ENCODE measurements at places on chromosomes 7 and 10.

- DNase-seq = peak; percentile 83
These were observed 6.5 kb downstream of the NACAD start for GRCh38 chr7:45082031-45082830.

DNA sequence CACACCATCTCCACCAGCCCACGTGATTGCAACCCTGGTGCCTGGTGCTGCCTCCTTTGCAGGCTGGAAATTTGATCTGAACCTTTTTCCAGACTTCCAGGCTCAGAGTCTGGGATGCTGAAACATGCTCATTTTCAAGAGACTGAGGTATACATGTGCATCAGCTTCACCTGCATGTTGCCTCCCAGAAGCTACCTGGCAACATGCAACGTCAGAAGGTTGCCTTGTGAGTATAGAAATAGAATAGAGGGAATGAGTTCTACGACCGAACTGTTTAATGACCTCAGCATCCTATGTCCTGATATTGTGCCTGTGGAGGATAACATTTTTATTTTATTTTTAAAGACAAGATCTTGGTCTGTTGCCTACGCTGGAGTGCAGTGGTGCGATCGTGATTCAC lies 1.9 kb upstream of the ZNF212 start:
- DNase-seq = no peak

DNA sequence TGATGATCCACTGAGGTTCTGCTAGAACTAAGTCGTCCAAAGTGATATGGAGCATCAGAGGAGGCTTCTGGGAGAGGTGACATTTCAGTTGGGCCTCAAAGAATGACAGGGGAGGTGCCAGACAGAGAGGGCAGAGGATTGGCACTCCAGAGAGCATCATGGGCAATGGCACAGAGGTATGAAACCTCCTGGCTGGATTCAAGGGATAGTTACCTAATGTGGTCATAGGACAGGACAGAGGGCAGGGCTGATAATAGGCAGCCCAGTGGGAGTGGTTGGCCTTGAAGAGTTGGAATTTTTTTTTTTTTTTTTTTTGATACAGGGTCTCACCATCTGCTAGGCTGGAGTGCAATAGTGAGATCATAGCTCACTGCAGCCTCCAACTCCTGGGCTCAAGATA lies 7.6 kb downstream of the SRRM3 start:
- no peak for DNase-seq

DNA sequence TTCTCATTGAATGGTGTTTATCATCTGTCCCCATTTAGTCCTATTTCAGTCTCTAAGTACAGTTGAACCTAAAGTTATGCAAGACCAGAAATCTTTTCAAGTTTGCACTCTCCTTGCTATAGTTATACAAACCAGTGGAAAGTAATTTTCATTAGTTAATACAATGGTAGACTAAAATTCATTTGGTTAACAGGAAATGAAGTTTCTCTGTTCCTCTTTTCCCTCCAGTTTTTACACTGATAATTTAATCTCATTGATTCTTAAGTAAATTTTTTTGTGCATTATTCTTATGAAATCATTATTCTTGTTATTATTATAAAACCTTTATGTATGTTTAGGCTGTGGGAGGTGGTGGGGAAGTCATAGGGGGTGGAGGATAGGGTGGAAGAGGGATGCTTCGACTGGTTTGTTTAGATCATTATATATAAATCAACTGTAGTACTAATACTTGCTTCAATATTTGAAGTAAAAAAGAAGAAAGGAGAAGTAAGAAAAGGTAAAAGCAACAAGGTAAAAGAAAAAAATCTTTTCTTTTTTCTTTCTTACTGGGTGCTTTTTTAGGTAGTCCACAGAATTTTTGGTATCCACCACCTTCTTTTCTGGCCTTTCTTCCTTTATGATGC lies 104.1 kb downstream of the GPR85 start:
- no peak for DNase-seq

DNA sequence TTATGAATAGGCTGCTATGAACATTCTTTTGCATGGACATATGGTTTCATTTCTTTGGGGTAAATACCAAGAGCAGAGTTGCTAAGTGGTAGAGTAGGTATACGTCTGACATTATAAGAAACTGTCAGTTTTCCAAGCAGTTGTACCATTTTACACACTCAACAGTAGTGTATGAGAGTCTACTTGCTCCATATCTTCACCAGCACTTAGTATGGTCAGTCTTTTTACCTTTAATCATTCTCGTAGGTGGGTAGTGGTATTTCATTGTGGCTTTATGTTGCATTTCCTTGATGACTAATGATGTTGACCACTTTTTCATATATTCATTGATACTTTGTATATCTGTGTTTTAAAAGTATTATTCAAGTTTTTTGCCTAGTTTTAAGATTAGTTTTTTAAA lies 45.1 kb downstream of the POU6F2 start:
- DNase-seq = no peak

DNA sequence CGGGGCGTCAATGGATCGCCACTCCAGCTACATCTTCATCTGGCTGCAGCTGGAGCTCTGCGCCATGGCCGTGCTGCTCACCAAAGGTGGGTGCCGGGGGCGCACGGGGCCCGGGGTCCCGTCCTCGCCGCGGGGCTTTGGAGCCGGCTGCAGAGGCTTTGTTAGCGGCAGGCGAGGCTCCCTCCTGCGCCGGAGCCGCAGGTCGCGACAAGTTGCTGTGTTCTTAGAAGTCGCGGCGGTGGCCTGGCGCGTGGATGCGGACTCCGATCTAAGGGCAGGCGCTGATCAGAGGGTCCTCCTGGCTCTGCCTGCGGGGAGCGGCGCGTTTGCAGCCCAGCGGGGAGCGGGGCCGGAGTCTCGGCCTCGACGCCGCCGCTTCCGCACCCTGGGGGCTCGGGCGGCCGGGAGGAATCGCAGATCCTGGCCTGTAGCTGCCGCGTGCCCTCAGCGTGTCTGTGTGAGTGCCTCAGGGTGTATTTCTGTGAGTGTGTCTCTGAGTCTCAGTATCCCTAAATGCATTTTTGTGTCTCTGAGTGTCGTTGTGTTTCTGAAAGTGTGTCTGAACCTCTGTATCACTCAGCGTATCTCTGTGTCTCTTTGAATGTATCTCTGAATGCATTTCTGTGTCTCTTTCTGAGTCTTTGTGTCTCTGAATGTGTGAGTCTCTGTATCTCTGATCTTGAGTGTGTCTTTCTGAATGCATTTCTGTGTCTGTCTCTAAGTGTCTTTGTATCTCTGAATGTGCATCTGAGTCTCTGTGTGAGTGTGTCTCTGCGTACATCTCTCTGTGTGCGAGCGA lies 766 bp downstream of the BAMBI start:
- no peak for DNase-seq

GRCh38 chr7:157347217-157347904 lies 10.6 kb downstream of the DNAJB6 start:
- no peak for DNase-seq

DNA sequence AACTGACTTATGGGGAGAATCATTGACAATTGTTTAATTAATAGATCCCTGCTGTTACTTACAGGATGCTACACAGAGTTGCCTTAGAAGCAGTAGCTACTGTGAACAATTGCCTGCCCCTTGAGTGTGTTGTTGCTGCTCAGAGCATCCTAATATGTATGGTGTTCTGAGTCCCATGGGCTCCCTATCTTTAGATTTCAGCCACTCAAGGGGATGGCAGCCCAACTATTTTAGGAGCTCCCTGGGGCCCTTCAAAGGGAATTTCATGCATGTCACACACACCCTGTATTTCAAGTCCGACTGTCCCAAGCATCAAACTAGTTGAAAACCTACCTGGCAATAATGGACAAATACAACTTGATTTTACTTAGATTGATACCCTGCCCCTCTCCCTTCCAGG lies 111.2 kb downstream of the NOC3L start:
- no peak for DNase-seq

GRCh38 chr7:12385364-12385786 lies 18.3 kb downstream of the VWDE start:
- DNase-seq = no peak

DNA sequence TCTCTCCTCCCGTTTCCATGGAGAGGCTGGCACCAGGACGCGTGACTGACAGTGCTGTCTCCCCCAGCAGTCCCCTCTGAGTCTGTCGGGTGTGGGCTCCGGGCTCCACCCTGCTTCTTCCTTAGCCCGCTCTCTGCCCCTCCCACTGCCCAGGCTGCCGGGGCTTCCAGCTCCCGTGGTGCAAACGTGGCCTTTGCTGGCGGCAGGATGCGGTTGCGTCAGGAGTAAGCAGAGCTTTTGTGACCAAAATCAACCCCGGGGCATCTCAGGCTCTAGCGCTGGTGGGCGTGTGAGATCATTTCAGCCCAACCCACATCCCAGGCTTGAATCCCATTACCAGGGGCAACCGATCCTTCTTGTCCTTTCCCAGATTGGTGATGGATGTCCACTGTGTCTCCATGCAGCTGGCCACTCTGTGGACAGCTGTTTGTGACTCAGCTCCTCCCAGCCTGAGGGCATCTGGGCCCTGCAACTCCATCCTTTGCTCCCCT lies 28.2 kb downstream of the PTPRE start:
- no peak for DNase-seq

- no peak for DNase-seq
These were observed 166.2 kb downstream of the CHCHD3 start for GRCh38 chr7:132915647-132916046.

DNA sequence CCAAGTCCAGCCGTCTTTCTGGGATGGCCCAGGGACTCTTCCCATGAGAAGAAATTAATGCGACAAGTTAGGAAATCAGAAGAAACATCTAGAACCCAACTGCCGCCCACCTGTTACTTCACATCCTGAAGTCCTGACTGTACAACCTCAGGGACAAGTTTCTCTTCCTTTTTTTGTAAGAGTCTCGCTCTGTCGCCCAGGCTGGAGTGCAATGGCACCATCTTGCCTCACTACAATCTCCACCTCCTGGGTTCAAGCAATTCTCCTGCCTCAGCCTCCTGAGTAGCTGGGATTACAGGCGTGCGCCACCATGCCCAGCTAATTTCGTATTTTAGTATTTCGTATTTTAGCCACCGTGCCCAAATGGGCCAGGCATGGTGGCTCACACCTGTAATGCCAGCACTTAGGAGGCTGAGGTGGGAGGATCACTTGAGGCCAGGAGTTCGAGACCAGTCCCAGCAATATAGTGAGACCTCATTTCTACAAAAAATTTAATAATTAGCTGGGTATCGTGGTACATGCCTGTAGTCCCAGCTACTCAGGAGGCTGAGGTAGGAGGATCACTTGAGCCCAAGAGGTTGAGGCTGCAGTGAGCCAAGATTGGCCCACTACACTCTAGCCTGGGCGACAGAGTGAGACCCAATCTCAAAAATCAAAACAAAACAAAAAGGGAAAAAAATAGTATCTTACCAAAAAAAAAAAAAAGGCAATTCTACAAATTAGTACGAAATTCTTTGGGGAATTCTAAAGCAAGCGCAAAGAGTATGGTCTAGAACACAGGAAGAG lies 20.8 kb downstream of the LAT2 start:
- no peak for DNase-seq

GRCh38 chr7:157993406-157994105 lies 594.1 kb downstream of the PTPRN2 start:
- no peak for DNase-seq

GRCh38 chr10:132792796-132793195 lies 6.8 kb upstream of the NKX6-2 start:
- DNase-seq = no peak

- DNase-seq = no peak
These were observed 238.7 kb downstream of the PLXNA4 start for GRCh38 chr7:132337450-132338080.

- DNase-seq = no peak
These were observed 24.5 kb upstream of the RHOBTB1 start for GRCh38 chr10:60968504-60968903.

GRCh38 chr7:90188281-90188680 lies 23.3 kb upstream of the STEAP2 start:
- DNase-seq = no peak

DNA sequence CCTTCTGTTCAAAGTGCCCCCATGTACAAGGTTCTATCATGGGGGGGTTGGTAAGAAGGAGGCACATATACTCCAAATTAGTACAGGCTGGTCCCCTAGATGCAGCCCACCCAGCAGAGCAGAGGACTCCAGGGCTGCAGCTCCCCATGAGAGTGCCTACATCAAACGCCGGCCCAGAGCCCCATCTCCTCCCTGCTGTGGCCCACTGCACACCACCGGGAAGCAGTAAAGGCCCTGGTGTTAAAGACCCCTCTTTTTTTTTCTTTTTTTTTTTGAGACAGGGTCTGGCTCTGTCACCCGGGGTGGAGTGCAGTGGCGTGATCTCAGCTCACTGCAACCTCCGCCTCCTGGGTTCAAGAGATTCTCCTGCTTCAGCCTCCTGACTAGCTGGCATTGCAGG lies 47.4 kb downstream of the SH3PXD2A start:
- no peak for DNase-seq

- DNase-seq = no peak
These were observed 2.0 kb upstream of the IL2RA start for GRCh38 chr10:6064119-6064518.

GRCh38 chr10:72461085-72461484 lies 106.4 kb upstream of the DNAJB12 start:
- no peak for DNase-seq

- DNase-seq = no peak
These were observed 540.3 kb upstream of the GALNT17 start for GRCh38 chr7:70591643-70592042.

DNA sequence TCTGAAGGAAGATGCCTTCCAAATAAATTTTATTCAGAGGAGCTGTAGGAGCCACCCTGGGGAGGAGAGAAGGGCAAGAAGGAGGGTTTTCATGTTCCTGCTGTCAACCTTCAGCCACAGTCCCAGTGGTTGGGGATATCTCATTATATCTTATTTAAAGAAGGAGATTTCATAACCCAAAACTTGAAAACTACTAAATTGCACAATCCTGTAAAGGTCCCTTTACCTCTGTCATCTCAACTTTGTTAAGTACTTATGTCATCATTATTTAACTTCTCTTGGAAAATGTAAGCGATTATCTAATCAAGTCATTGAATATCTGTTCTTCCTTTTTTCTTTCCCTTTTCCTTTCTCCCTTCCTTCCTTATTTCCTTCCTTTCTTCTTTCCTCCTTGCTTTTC lies 794.5 kb upstream of the IGFBP3 start:
- DNase-seq = no peak

DNA sequence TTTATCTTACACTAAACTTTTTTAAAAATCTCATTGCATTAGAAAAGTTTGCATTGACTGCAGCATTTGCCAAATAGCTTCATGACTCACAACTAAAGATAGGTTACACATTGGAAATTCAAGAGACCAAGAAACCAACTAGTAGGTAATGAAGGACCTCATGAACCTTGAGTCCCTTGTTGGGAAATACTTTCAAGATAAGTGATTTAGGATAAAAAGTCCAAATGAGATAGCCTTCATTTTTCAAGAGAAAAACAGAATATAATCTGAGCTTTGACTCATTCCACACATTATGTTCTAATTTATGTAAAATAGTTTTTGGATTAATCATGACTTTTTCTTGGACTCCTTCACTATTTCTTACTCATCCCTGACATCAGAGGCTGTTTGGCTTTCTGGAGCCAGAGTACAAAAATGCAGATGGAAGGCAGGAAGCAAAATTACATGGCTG lies 13.1 kb upstream of the LIPF start:
- no peak for DNase-seq

GRCh38 chr7:134406431-134406830 lies 52.5 kb downstream of the AKR1B1 start:
- no peak for DNase-seq

GRCh38 chr10:81918766-81919165 lies 43.8 kb downstream of the NRG3 start:
- no peak for DNase-seq

GRCh38 chr10:77638321-77639101 lies 903 bp upstream of the KCNMA1 start:
- DNase-seq = no peak

GRCh38 chr10:43026039-43026973 lies 50.6 kb upstream of the RET start:
- no peak for DNase-seq

- no peak for DNase-seq
These were observed 16.7 kb upstream of the FZD1 start for GRCh38 chr7:91247500-91247899.

GRCh38 chr10:3716093-3716492 lies 68.9 kb downstream of the KLF6 start:
- no peak for DNase-seq

All from putamen (tissue), 1 donor.